ENCODE measurements at places on chromosomes 13 and 19.
A peak's percentile ranks its signal among the peaks of the same experiment; 100 is the strongest.

DNA sequence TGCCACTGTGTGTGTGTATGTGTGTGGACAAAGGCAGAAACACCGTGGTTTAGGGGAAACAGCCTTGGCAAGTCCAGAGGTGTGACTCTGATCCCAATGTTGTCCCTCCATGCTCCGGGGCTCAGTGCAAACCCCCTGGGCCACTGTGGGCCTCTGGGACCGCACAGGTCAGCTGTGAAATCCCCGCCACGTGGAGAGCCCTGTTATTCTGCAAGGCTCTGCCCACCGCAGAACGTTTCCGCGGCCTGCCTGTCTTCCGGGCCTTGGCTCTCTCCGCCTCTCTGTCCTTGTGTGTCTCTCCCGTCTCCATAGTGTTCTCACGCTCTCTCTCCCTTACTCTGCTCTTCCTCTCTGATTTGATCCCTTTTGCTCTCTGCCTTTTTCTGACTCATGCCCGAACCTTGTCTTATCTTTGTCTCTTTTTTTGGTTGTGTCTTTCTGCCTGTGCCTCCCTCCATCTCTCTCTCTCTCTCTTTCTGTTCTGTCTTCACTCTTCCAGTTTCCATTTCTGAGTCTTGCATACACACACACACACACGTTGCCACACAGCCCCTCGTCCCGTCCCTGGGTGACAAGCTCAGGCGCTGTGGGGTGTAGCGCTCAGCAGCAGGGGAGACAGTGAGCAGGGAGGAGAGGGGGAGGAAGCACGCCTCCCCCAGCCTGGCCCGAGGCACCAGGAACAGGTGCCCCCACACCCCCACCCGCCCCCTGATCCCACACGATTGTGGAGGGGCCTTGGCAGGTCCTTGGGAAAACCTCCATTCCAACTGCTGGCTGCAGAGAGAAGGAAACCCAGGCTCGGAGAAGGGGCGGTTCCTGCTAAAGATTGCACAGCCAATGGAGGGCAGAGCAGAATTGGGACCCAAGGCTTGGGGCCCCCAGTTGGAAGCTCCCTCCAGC lies 3.0 kb downstream of the TTYH1 start:
- DNase-seq, result peak; percentile 52

- no peak for DNase-seq
Measured at GRCh38 chr13:45156565-45157361, 36.5 kb downstream of the GTF2F2 start.

DNA sequence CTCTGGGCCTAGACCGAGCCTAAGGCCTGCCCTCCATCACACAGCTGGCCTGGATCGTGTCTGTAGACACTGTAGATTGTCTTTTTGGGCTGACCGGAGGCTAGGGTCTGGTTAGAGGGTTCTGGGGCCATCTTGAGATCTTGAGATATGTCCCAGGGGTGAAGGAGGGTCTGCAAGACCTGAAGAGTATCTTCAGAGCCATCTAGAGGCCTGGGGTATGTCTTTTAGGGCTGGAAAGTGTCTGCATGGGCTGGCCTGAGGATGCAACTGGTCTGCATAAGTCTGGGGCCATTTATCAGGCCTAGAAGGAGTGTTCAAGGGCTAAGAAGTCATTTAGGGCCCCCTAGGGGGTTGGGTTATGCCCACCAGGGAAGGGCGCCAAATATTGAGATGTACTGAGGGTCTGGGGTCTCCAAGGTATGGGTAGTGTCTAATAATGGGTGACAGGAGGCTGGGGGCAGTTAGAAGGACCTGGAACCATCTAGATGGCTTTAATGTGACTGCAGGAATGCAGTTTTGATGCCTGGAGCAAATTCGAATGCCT lies 555 bp downstream of the SCAF1 start:
- no peak for DNase-seq

DNA sequence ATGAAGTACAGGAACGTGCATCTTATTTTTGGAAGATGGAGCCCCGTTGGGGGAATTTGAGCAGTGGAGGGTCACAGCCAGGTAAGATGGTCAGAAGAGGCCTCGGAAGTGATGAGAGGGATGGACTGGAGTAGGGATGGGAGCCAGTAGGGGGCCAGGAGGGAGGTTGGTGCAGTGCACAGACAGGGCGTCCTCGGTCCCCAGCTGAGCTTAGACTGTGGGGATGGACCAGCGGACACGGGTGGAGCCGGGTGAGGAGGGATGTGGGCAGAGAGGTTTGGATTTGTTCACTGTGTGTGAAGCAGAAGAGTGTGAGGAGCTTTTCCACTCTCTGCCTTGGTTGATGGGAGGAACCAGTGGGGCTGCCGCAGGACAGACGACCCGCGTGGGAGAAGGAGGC lies 10.6 kb downstream of the RPS9 start:
- DNase-seq, result no peak

GRCh38 chr19:17772172-17772571 lies 20.9 kb downstream of the FCHO1 start:
- DNase-seq, result no peak

DNA sequence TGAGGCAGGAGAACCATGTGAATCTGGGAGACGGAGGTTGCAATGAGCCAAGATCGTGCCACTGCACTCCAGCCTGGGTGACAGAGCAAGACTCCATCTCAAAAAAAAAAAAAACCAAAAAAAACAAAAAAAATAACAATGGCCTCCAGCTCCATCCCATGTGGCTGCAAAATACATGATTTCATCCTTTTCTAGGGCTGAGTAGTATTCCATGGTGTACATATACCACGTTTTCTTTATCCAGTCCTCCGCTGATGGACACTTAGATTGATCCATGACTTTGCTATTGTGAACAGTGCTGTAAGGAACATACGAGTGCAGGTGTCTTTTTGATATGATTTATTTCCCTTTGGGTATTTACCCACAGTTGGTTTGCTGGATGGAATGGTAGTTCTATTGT lies 20.9 kb upstream of the LSM14A start:
- no peak for DNase-seq

DNA sequence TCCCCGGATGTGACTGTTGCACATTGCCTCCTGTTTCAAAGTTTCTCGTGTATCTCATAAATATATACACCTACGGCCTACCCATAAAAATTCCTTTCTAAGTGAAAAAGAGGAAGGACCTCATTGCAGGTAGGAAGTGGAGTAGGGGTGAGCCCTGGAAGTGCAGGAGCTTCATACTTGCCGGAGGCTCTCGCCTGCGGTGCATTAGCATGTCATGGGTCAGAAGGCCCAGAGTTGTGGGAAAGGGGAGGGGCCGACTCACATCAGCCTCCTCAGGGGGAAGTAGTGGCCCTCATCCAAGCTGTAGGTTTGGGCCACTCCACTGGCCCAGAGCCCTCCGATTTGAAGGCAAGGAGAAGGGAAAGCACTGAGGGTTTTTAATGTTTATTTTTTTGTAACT lies 26.0 kb upstream of the IRS2 start:
- DNase-seq, result no peak

DNA sequence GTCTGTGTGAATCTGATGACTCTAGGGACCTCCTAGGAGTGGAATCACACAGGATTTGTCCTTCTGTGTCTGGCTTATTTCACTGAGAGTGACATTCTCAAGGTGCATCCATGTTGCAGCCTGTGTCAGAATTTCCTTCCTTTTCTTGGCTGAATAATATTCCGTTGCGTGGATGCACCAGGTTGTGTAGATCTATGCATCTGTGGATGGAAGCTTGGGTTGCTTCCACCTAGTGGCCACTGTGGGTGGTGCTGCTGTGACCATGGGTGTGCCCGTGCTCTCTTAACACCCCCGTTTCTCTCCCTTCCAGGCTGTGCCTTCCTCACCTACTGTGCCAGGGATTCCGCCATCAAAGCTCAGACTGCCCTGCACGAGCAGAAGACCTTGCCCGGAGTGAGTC lies 26.2 kb downstream of the CELF5 start:
- peak; percentile 43 for DNase-seq

- DNase-seq, result peak; percentile 92
Measured at GRCh38 chr19:33795370-33796163, 1.1 kb upstream of the KCTD15 start.

GRCh38 chr19:1472231-1473084 lies 6.6 kb downstream of the C19orf25 start:
- DNase-seq, result no peak

GRCh38 chr19:51422053-51422448 lies 4.6 kb upstream of the SIGLEC10 start:
- DNase-seq, result peak; percentile 88

DNA sequence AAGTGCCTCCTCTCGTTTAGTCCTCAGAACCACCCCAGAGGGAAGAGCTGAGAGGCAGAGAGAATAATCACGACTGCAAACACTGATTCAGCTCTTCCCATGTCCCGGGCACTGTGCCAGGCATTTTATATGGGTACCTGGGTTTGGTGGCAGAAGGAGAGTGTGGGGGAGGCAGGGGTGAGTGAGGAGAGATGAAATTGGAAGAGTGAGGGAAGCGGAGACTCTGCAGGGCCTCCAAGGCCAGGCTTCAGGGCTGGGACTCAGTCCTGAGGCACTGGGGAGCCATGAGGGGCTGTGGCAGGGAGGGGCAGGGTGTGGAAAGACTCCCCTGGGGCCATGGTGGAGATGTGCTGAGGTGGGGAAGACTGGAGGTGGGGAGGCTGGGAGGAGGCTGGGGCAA lies 8.7 kb downstream of the SYNGR4 start:
- peak; percentile 31 for DNase-seq

DNA sequence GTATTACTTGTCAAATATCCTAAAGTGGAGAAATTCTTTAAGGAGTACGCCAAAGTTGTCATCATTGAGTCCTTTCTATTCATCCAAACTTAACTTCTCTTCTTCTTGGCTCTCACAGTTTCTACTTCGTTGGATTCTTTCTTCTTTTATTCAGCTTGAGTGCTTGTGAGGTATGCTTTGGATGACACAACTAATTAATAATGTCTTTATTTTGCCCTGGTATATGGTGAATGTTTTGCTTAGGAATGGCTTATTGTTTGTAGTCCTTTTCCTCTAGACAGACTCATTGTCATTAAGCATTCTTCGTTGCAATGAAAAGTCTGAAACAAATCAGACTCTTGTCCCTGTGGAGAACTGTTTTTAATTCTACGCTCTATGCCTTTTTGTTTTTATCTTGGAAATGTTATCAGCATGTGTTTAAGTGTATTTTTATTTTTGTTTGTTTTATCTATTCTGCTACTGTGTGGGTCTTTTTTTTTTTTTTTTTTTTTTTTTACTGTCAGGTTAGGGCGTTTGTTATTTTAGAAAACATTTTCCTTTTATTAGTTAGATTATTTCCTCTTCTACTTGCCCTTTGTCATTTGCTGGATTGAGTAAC lies 471.5 kb downstream of the GPC6 start:
- DNase-seq, result no peak

DNA sequence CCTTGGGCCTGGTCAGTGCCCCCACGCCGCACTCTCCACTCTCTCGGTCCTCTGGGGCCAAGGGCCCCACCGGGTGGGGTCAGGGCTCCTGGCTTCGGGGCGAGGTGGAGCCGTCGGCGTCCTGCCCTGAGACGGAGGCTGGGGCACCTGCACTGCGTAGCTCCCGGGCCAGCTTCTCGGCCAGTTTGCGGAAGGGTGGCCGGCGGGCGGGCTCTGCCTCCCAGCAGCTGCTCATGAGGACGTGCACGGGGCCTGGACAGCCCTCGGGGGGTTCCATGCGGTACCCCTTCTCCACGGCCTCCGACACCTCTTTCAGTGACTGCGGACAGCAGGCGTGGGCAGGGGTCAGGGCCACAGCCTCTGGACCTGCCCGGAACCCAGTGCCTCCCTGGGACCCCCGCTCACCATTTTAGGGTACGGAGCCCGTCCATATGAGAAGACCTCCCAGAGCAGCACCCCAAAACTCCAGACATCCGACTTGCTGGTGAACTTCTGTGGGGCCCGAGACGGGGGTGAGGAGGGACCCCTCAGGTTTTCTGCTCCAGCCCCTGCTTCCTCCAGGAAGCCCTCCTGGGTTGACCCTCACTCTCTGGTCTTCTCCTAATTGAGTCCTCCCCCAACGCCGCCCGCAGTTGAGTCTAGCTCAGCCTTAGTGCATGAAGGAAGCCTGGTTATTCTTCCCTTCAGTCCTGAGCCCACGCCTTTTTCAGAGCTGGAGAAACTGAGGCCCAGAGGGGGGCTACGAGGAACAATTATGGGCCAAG lies 6.3 kb upstream of the RAX2 start:
- DNase-seq, result no peak

- no peak for DNase-seq
Measured at GRCh38 chr19:36605877-36606478, 865 bp downstream of the ZNF382 start.

DNA sequence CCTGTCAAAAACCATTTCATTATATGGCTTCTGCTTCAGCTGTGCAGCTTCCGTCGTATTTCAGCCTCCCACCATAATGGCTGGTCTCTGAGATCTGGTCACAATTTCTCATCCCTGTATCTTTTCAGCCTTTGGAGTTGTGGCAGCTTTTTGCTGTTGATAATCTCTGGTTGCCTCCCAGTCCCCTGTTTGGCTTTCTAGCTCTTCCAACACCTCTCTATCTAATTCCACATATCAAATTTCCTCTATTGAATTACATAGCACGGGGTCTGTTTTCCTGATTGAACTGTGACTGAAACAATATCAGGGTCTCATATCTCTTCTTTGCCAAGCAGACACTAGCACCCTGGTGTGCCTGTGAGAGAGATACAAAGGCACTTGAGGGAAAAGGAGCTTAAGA lies 222.1 kb upstream of the OBI1 start:
- DNase-seq, result no peak

GRCh38 chr19:30762651-30763050 lies 390.5 kb downstream of the ZNF536 start:
- DNase-seq, result no peak
